ENCODE measurements at places on chromosomes 2 and 18.

DNA sequence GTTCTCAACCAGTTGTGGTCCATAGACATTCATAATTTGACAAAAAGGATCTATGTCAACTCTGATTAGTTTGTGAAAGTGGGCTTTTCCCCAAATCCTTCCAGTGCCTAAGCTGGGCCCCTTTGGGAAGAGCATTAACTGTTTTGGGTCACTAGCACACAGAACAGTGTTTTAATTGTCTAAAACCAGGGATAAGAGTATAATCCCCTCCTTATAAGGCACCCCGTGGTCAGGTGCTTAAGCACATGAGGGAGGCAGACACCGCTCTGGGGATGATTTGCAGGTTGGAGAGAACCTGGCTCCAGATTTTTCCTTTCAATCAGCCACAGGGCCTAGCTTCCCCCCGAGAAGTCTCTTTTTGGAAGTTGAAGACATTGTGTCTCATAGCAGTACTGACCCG is 53.6 kb upstream of the RFX8 start:
- DNase-seq, result no peak

GRCh38 chr2:217163987-217164386 is 304.1 kb upstream of the TNP1 start:
- no peak for DNase-seq

DNA sequence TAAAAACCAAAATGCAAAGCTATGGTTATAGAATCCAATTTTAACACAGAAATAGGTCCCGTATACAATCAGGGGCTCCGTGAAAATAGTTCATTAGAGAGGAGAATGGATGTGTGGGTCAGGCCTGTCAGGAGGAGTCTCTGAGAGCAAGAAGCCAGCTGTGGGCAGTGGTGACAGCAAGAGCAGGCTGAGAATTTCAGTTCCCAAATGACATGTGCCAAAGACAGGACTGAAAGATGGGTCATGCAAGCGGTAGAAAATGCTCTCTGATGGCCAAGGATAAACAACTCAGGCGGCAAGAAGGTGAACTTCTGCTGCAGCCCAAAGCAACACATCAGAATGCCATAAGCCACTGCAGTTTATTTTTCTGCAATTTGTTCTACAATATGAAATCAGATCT is 100.4 kb downstream of the CCDC141 start:
- no peak for DNase-seq

- no peak for DNase-seq
Observed at GRCh38 chr18:66129248-66129647, 378.4 kb downstream of the CDH7 start.

GRCh38 chr2:144942516-144943256 is 422.8 kb upstream of the ZEB2 start:
- DNase-seq, result no peak

DNA sequence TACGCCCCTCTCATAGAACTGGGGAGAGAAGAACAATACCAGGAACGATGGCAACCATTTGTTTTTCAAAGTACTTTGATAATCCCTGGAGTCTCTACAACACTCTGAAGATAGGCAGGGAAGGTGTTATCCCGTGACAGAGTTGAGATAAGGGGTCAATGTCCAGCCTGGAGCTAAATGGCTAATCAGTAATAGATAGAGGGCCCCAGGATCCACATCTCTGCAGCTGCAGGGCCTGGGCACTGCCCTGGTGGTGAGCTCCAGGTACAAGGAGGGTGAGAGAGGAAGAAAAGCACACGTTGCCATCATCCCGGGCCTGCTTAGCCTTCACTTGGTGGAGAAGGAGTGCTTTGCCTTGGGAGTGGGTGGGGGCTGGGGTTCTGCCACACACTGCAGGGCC is 260.6 kb downstream of the PRKCE start:
- DNase-seq, result no peak

- peak; percentile 31 for DNase-seq
Observed at GRCh38 chr2:158457092-158457825, 507 bp downstream of the PKP4 start.

GRCh38 chr2:206846331-206846730 is 80.9 kb downstream of the FASTKD2 start:
- no peak for DNase-seq

DNA sequence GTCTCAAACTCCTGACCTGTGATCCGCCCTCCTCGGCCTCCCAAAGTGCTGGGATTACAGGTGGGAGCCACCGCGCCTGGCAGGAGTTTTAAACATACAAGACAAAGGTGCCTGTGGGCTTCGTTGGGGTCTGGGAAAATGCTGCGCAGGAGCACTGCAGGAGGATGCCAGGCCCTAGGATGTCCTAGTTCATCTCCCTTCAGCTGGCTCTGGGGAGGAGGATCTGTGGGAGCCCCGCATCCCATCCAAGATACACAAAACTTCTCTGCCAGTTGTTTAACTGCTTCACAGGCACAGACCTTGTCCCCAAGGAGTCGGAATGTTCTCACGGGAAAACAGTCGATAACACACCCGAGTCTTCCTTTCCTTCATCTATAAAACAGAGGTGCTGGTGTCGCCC is 89.1 kb downstream of the POLR1A start:
- DNase-seq, result no peak

DNA sequence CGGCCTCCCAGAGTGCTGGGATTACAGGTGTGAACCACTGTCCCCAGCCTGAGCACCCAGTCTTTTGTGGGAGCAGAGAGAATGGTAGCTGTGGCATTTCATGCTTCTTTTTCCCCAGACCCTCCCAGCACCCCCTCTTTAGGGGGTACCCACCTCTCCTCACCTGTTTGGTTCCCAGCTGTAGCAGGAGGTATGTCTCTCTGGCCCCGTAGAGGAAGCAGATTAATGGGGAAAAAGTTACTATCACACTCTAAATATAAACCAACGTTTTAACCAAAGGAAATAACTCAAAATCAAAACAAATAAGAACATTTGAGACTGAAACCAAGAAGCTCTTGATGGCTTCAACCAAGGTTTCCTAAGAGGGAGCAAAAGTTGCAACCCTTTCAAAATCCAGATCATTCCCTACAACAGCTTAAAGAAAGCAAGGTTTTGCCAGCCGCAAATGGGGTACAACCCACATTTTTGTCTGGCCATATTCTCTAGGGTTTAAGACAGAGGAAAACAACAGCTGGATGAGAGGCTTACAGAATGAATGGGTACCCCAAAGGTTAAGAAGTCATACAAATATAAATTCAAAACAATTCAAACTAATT is 8.0 kb downstream of the RNF125 start:
- no peak for DNase-seq

DNA sequence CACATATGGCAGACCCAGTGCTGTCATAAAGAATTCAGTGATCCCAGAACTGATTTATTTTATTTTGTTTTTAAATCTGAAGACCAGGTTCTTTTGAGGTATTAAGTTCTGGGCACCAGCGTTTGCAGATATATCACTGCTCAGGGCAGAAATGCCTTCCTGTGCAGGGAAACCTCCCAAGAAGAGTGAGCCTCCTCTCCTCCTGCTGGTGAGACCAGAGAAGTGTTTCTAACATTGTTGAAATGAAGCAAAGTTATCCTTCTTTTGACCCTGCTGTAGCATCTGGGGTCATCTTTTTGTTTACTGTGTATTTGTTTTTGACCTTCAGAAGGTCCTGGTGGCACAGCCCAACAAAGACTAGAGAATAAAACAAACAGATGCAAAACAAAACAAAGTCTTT is 94.0 kb downstream of the AQP4 start:
- no peak for DNase-seq

- no peak for DNase-seq
Observed at GRCh38 chr2:222076973-222077690, 221.7 kb downstream of the PAX3 start.

- DNase-seq, result no peak
Observed at GRCh38 chr18:59271606-59272220, 1.5 kb downstream of the RAX start.

DNA sequence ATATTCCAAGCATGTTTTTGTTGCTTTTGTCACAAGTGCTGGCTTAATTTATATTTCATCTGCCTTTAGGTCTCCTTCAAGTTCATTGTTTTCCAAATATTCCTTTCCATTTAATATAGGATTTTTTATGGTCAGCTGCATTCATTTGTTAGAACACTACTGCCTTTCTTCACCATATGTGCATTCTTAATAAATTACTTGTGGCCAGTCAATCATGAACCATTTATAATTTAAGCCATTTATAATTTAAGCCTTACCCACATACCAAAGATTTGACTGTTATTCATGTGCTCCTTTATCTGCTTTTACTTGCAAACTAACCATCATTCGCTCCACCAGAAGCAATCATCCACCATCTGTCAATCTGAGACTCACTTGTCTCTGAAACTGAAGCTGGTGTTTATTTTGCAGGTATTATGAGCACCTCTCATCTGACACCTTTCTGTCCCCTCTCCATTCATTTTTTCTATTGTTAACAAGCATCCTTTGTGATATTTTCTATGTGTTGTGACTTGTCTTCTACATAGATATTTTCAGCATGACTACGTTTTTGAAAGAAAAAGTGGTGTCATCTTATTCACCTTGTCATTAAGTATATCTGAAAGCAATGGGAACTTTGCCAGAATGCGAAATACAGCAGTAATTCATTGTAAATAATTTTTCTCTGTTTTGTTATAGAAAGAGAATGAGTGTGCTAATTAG is 786.8 kb downstream of the KCNJ3 start:
- no peak for DNase-seq

GRCh38 chr18:49768051-49768391 is 45.3 kb downstream of the ACAA2 start:
- no peak for DNase-seq

- DNase-seq, result no peak
Observed at GRCh38 chr2:145124085-145124484, 604.2 kb upstream of the ZEB2 start.

DNA sequence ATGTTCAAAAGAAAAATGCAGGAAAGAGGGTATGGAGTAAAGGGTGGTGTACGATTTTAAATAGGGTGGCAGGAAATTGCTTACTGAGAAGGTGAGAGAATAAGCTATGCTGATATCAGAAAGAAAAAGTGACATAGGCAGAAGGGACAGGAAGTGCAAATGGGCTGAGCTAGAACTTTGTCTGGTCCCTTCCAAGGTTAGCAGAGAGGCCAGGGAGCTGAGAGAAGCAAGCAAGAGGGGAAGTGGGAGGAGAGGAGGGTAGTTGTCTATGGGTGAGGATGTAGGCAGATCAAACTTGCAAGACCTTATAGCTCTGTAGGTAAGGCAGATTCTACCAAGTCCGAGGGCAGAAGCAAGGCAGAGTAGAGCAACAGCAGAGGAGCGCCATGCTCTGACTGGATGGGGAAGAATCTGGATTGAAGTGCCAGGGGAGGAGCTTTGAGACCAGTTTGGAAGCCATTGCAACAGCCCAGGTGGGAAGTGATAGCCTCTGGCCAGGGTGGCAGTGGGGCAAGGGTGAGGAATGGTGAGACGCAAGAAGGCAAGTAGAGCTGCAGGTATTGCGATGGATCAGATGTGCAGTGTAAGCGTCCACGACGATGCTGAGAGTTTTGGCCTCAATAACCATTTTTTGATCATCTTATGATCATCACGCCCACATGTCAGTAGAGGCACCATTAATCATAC is 134.4 kb upstream of the APCDD1 start:
- no peak for DNase-seq

DNA sequence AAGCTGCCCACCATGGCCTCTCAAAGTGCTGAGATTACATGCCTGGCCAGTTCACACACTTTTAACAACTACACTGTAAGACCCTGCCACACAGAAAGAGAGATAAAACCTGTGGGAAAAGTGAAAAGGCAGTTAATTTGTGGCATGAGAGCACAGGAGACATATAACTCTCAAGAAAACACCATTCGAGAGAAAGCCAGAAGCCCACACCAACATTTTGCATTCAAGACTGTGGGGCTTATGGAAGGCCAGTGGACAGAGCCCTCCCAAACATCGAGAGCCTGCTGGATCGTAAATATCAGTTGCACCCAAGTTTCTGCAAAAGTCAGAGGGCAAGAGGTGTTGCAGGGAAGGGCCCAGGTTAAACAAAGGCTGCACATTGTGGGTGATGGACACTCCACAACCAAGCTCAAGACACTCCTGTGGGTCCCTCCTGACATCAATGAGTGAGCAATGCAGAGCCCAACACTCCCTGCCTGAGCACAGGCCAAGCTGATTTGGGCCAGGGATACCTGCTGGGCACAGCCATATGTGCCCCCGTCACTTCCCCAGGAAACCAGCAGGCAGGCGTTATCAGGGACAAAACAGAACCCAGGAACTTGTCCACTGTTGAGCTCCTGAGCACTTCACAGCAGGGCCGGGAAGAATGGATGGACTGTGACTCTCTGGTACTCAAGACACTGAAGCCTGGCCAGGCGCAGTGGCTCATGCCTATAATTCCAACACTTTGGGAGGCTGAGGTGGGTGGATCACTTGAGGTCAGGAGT is 114.4 kb downstream of the ZFP36L2 start:
- no peak for DNase-seq

GRCh38 chr2:190648289-190649034 is 421 bp upstream of the NAB1 start:
- DNase-seq, result peak; percentile 91

DNA sequence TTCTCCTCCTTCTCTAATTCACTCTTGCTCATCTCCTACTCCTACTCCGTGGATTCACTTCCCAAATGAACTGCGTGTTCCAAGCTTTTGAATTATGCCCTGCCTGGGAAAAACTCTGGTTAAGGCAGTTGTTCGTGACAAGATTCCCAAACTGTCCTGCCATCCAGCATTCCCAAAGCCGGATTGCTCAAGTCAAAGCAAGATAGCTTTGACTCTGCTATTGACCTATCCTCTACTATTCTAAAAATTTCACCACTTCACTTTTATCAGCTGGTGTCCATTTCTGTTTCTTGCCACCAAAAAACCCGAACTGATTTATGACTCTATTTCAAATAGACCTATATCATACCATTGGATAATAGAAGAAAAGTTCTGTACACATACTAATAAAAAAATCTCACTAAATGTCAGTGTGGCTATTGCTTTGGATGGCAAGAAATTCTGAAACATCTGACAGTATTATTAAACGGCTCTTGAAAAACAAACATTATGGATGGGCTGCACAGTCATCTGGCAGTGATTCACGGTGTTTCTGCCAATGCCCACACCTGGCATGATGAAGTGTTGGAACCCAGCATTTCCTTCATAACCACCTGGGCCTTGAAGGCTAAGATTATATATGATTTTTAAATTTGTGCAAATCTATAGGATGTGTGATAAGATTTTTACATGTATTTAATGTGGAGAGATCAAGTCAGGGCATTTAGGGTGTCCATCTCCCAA is 87.4 kb downstream of the NCKAP5 start:
- no peak for DNase-seq

DNA sequence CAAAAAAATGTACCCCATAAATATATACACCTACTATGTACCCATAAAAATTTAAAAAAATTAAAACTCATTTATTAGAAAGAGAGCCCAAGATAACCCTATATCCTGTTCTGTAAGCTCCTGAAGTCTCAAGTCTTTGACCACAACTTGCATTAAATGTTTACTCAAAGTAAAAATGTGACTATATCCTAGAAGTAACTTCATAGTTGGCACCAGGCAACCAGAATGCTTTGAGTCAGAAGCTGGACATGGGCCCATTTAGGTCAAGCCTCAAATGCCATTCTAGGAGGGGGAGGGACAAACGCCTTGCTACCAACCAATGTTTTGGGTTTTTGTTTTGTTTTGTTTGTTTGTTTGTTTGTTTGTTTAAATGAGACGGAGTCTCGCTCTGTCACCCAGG is 9.3 kb upstream of the TBC1D8 start:
- DNase-seq, result no peak

Measured in effector CD4-positive, alpha-beta T cell (primary cell).